ENCODE measurements at places on chromosomes 13 and 19.

DNA sequence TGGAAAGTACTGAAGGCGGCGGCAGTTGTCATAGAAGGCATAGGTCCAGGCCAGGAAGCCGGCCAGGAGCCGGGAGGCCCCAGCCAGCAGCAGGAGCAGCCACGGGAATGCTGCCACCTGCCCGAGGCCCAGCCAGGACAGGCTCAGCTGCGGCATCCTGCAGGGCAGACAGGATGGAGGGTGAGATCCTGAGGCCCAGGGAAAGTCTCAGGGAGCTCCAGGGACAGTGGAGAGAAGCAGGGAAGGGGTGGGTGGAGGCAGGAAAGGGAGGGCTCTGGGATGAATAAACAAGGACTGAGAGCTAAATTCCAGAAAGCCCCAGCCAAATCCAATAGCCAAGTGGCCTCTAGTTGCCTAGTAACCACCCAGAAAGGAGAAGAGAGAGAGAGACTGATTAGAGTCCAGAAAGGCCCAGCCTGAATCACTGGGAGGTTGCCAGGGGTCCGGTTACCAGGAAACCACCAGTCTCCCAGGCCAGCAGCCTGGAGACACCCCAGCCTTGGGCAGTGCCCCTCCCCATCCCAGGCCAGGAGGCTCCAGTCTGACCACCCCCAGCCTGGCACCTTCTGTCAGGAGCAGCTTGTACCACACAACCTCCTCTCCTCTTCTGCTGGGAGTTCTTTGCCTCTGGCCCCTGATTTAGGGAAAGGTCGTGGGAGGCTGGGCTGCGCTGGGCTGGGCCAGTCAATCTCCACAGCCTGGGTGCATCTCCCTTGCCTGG lies 7.5 kb upstream of the OR10H5 start:
- DNase-seq: no peak

DNA sequence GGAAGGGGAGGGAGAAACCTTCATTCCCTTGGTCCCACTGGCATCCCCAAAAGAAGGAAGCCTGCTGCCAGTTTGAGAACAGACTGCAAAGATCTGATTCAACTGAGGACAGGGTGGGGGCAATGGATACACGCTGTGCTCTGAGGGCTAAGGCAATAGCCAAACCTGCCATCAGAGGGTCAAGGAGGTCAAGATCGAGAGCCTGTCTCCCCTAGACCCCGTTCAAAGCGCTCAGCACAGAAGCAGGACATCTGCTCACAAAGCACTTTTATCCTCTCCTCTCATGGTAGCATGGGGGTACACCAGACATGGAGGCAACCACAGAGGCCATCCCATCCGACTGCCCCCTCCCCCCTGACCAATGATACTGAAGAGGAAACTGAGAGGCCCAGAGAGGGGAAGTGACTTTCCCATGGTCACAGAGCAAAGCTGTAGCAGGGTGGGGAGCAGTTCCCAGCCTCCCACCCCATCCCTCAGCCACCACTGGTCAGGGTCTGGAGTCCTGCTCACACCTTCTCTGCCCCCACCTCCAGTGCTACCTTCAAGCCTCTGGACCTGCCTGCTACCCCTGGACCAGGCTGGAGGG lies 11.1 kb downstream of the POU2F2 start:
- no peak for DNase-seq

DNA sequence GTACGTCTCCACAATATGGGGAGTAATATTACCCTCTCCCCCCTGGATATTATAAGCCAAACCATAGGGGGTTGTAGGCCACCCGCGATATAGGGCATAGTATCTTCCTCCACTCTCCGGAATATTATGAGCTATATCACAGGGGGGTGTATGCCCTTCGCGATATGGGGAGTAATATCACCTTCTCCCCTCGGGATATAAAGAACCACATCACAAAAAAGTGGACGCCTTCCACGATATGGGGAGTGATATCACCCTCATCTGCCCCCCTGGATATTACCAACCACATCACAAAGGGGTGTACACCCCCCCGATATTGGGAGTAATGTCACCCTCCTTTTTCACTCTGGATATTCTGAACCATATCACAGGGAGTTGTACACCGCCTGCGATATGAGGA lies 65.5 kb upstream of the CEACAM21 start:
- no peak for DNase-seq

DNA sequence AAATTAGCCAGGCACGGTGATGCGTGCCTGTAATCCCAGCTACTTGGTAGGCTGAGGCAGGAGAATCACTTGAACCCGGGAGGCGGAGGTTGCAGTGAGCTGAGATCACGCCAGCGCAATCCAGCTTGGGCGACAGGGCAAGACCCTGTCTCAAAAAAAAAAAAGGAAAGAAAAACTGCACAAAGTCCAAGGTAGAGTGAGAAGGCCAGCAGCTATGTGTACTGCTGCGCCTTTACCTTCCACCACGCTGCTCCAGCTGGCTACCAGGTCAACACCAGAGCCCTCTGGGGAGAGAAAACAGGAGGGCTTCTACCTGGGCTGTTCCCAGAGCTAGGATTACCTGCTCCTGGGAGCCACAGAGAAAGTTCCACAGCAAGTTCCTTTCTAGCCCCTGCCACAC lies 3.2 kb downstream of the ELL start:
- no peak for DNase-seq

DNA sequence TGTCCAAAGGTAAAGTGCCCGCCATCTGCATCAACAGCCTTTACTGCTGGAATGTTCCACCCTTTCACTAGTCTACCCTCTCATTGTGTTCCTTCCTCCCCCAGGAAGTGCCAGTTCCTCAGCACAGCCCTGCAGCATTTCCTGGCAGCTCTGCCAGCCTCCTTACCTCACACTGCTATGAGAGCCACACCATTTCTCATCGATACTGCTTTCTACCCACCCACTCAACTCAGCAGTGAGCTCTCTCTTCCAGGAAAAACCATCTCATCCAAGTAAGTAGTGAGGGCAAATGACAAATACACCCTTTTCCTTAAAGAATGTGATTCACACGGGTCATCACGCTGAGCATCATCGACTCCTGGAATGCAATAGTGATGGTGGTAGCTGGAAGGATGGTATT lies 19.8 kb downstream of the UQCRFS1 start:
- DNase-seq: no peak

DNA sequence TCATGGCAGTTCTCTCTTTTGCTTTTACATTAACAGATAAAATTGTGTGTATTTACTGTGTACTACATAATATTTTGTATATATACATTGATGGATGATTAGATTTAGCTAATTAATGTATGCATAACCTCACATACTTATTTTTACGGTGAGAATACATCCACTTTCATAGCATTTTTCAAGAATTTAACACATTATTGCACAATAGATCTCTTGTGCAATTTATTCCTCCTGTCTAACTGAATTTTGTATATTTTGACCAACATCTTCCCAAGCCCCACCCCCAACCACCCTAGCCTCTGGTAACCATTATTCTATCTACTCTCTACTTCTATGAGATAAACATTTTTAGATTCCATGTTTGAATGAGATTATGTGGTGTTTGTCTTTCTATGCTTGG lies 194.7 kb downstream of the RBM26 start:
- DNase-seq: no peak

GRCh38 chr13:84366506-84366905 lies 484.2 kb upstream of the SLITRK1 start:
- no peak for DNase-seq

- DNase-seq: no peak
These were observed 527.6 kb upstream of the KLF12 start for GRCh38 chr13:74661851-74662250.

- peak; percentile 32 for DNase-seq
These were observed at the start of gene HS6ST3 for GRCh38 chr13:96089749-96090239. Gene HS6ST3, plus strand, starts transcription at chr13:96090107.

GRCh38 chr13:109918179-109918711 lies 131.9 kb upstream of the IRS2 start:
- DNase-seq: no peak

DNA sequence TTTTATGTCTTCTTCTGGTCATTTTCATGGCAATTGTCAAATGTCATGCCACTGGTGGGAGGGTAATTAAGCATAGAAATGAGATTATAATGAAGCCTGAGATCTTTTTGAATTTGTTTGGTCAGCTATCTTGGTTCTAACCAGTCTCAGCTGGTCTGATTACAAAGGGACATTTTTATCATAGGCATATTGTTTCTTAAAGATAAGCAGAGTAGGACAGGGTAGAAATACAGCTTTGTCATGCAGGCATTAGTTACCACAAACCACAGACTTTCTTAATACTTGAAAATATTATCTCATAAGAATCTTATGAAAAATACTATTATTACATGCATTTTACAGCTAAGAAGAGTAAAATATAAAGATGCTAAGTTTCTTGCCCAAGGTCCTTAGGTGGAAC lies 1761.5 kb downstream of the PCDH9 start:
- DNase-seq: no peak

- no peak for DNase-seq
These were observed 712.7 kb upstream of the SGCG start for GRCh38 chr13:22468045-22468444.

- DNase-seq: no peak
These were observed 33.4 kb downstream of the RFX2 start for GRCh38 chr19:6076675-6077463.

- DNase-seq: no peak
These were observed 37.7 kb downstream of the GSX1 start for GRCh38 chr13:27830010-27830409.

DNA sequence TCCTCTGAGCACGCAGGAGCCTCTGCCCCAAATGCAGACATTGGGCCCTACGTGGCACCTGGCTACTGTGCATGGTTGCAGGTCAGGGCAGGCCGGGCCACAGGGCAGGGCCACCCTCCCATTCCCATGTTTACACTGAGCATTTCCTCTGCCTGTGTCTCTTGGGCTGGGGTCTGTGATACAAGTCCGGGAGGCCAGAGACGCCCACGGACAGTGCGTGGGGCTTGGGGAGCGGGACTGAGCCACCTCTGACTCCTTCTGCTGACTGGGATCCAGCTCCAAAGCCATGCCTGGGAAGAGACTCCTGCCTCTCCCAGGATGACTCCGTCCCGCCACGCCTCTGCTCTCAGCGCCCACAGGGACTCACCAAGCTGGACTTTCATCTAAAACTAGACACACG lies 18.8 kb downstream of the GAS6 start:
- no peak for DNase-seq

DNA sequence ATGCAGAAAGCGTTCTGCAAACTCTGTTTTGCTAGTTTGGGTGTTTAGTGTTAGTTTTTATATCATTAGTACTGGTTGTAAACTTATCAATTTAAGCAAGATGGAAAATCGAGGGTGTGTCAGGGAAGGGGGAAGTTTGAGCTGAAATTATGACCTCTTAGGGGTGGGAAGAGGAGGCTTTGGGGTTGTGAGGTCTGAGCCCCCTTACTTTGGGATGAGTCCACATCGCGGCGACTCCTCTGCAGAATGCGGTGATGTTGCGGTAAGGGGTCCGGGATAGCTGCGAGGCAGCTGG lies 743 bp upstream of the NDUFS7 start:
- DNase-seq: no peak

GRCh38 chr19:31533114-31533513 lies 183.9 kb upstream of the TSHZ3 start:
- DNase-seq: no peak

DNA sequence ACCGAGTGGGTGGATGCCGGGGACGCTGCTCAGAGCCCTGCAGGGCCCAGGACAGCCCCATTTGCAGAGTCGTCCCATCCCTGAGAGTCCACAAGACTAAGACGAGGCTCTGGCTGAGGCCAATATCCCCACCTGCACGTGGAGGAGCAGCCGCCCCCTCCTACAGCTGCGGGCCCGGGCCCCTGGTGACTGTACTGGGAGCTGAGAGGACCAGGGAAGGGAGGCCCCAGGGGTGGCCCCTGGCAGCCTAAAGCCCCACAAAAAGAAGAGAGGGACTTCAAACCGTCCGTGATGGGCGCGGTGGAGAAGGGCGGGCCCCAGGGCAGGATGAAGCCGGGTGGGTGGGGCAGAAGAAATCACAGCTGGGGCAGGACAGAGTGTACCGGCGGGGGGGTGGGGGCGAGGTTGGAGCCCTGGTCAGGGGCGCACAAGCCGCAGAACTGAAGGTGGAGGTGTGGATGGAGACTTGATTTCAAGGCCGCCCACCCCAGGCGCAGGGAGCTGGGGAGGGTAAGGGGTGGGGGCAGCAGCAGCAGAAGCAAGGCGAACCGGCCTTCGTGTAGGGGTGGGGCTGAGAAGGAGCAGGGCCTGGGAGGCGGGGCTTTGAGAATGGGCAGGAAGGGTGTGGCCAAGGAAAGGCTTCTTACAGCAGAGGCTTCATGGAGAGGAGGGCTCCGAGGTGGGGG lies 12.9 kb downstream of the CFD start:
- no peak for DNase-seq

GRCh38 chr19:7618771-7619510 lies 10.4 kb downstream of the XAB2 start:
- no peak for DNase-seq

DNA sequence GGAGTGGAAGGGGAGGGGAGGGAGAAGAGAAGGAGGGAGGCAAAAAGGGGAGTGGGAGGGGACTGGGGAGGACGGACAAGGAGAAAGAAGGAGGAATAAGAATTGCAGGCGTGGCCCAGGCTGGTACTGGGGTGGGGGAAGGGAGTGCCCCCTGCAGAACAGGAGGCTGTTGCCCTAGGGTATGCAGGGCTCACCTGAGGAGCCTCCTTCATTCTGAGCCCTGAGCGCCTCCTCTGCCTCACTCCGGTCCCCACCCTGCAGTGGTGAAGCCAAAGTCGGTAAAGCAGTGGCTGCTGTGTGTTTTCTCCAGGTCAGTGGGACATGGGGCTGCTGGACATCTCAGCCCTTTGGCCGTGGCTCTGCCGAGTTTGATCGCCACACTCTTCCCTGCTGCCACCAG lies 9.1 kb upstream of the CDC16 start:
- no peak for DNase-seq

DNA sequence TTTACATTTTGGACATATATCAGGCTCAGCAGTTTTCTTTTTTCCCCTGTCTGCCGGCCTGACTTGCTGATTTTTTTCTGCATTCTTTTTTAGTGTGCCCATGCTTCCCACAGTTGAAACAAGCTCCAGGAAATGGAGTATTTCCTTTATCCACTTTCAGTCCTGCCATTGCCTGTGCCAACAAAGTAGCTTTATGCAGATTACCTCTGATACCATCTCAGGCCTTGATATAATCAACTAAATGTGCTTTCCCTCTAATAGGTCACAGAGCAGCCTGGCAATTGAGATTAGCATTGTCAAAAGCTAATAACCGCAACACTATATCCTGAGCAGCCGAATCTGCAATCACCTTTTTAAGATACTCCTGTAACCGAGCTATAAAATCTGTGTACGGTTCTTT lies 9.2 kb downstream of the MRPS12 start:
- DNase-seq: no peak

GRCh38 chr19:40693150-40693788 lies 2.8 kb upstream of the NUMBL start:
- DNase-seq: no peak

- no peak for DNase-seq
These were observed at the start of gene EXOC3L2 for GRCh38 chr19:45245334-45245787. Gene EXOC3L2, minus strand, starts transcription at chr19:45245407. Its CDS starts 6,362 bp downstream, at chr19:45239045.
